Renal cortical epithelial cell (primary cell): ENCODE measurements at places on chromosomes 2 and 18. TPM values are rescaled to one million over a fixed set of nuclear protein-coding genes. Genes with fewer than 3 reads are reported as not detected.

The LRRTM4 gene
- 0.10 TPM in 1 of 2 replicates, not detected in the other for total RNA-seq

The EGR4 gene
- total RNA-seq, result not detected in 2 replicates

The REG1A gene
- not detected in 2 replicates for total RNA-seq

The IL1RN gene
- 1.6 TPM in 1 of 2 replicates, not detected in the other for total RNA-seq

The LRP2 gene
- total RNA-seq, result 0.20 TPM in 1 of 2 replicates, not detected in the other

The LINC00305 gene
- not detected in 2 replicates for total RNA-seq

The ALKAL2 gene
- 3.9 and 12.9 TPM in 2 replicates for total RNA-seq

The PROC gene
- total RNA-seq, result 0.25 TPM in 1 of 2 replicates, not detected in the other

The CFAP65 gene
- total RNA-seq, result 0.65 TPM in 1 of 2 replicates, not detected in the other

The NEURL3 gene
- total RNA-seq, result 9.0 and 31.1 TPM in 2 replicates

The LONRF2 gene
- 0.17 and 0.35 TPM in 2 replicates for total RNA-seq
